ENCODE measurements at places on chromosomes 12 and 14.

DNA sequence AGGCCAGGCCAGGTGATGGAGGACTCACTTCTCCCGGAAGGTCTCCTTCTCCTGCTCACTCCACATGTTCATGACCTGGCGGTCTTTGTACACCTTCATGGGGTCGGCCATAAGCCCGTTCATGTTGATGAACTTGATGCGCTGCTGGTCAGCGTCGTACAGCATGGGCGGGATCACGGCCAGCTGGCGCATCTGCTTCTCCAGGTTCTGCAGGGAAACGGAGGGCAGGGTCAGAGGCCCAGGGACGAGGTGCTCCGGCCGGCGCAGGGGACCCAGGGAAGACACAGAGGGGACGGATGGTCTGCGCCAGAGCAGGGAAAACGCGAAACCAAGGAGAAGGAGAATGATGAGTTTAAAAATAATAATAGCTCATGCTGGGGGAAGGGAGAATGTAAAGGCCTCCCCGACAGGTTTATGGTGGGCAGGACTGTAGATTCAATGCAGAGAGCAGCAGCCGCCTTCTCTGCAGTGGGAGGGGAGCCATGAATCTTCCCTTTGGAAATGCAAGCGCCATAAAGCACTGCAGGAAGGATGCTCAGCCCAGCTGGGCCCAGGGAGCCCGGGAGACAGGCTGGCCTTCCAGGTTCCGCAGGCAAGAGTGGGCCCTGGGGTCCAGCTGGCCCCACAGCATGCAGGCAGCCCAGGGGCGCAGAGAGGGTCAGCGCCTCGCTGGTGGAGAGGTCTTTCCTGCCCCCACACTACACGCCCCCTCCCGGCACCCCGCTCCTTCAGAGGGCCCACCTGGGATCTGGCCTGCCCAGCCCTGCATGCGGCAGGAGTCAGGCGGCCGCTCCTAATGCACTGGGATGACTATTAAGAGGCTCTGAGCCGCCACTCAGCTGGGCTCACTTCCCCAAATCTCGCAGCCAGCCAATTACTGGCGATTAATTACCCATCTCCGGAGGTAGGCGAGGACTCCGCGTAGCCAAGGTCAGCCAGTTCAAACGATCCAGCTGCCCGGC lies 132.0 kb downstream of the RFLNA start:
- DNase-seq, result no peak

DNA sequence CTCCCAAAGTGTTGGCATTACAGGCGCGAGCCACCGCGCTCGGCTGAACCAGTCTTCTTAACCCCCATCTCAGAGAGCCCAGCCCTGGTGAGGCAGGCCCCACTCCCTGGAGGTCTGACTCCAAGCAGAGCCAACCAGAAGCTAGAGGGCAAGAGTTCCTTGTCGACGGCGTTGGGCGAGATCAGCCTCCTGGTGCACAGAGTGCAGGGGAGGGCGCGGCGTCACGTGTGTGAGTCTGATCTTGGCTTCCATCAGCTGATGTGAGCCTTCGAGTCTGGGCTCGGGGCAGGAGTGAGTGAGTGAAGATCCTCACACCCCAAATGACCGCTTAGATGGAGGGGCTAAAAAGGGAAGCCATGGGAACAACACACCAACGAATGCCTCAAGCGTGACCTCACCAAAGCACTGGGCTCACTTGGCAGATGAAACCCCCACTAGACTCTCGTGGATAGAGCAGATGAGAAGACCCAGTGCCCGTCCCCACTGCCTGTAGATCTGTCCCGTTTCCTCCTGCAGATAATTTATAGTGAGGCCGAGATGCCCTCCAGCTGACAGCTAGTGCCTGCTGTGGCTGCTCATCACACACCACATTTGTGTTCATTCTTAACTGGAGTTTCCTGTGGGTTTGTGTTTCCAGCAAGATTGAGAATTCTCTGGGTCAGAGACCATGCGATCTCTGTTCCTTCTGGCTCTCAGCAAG lies 28.6 kb upstream of the ADGRD1 start:
- no peak for DNase-seq

DNA sequence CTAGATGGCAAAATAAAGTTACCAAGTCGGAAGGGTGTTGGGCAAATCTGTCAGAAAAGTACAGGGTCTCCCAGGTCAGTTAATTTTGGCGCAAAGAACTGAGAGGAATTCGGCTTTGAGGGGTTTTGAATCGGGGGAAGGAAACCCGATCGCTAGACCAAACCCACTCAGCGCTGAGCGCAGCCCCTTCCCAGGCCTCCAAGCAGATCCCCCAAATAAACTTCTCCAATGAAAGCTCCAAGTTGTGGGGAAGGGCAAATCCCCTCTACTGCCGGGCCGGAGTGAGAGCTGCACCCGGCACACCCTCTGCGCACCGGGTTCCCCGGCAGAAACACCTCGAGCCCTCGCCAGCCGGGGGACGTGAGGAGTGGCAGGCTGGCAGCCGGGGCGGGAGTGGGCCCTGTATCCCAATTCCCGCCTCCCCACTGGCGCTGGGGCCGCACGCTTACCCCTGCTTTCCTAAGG lies 441 bp downstream of the E2F7 start:
- no peak for DNase-seq

- no peak for DNase-seq
These were observed 5.4 kb upstream of the AMN start for GRCh38 chr14:102917056-102917385.

DNA sequence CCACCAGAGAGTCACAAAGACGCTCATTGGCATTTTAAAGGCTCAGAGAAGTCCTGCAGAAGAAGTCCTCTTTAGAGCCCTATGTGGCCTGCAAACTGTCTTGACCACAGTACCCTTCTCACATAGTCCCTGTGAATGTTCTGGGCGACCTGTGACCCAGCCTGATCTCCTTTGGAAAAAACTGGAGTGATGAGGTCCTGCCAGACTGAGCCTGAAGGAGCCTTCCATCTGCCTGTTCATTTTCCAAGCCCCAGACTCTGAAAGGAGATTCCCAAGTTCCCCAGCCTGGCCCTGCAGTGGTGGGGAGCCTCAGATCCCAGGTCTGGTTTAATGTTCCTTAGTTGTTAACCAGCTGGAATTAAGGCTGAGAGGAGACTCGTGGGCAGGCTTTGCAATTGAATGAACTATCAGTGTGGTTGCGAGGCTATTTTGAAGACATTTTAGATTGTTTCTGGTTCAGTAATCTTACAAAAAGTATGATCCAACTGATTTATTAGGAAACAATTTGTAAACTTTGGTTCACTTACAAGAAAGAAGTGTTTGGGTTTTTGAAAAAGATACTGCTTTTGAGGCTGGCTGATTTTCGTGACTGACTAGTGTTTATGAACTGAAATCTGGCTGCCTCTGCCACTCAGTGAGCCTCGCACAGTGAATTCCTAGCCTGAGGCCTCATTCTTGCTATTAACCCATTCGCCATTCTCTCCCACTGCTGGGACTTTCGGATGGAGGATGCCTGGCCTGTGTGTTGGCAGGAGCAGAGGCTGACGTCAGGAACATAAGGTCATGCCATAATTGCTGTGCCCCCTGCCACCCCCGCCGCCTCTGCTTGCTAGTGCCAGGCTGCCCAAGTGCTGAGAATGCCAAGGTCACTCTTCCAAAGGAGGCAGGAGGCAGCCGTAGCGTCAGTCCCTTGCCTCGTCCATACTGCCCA lies 249.0 kb downstream of the CACNA1C start:
- DNase-seq, result no peak

GRCh38 chr14:103886304-103887169 lies 39.2 kb upstream of the PPP1R13B start:
- no peak for DNase-seq

DNA sequence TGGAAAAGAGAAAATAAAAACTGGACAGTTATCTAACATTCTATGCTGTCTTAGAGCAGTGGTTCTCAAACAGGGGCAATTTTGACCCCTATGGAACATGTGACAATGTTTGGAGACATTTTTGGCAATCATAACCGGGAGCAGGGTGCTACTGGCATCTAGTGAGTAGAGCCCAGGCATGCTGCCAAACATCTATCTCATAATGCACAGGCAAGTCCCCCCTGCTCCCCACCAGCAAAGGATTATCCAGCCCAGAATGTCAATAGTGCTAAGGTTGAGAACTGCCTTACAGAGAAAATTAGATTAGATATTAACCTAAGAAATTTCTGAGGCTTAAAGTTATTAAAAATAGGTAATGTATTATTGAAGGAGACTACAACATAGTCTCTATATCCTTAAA lies 22.9 kb upstream of the CATSPERB start:
- no peak for DNase-seq

DNA sequence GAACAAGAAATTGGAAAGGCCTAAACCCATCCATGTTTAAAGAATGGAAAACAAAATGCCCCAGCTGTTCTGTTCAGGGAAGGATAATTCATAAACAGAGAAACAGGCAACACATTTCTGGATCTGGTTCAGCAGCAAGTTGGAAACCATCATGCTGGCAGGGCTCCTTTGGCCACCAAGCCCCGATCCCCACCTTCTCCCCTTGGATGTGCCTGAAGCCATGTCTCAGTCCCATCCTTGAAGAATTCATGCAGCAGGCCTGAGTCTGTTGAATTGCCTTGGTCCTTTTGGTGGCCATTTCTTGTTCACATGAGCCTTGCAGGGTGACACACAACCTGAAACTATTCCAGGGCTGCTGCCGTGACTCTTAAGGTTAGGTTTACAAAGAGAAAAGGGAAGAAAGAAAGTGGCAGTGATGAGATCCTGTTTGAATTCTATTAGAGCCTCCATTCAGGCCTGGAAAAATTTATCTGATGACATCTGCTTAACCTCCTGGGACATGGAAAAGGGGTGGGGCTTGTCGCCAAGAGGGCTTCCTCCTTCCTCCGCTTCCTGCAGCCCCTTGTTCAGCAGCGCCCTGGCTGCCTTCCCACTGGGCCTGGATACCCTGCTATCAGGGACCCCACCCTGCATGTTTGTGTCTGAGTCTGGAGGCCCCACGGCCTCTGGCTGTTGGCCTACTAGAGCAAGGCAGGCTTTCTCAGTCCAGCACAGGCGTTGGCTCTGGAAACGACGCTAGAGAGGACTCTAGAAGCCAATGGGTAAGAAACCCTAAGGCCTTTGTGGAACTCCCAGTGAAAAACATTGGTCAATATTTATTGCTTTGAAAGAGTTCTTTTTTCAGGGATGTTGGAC lies 341.9 kb downstream of the C12orf75 start:
- DNase-seq, result no peak

- no peak for DNase-seq
These were observed 474 bp upstream of the CIT start for GRCh38 chr12:119877639-119877948.

- DNase-seq, result no peak
These were observed 268.5 kb downstream of the PAWR start for GRCh38 chr12:79422060-79422812.

DNA sequence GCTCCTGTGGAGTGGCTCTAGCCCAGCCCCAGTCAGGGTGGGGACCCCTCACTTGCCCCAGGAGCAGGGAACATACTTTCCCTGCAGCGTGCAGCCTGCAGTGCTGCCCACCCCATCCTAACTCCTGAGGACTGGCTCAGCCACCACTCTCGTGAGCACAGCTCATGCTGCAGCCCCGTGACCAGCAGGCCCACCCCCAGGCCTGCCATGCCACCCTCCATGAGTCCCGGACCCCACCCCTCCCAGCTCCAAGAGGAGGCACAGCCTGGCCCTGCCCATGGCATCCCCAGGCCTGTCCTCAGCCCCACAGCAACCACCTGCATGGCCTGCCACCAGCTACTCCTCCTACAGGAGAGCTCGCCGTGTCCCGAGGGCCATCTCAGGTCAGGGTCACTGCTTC lies 3.9 kb upstream of the JAG2 start:
- DNase-seq, result no peak

DNA sequence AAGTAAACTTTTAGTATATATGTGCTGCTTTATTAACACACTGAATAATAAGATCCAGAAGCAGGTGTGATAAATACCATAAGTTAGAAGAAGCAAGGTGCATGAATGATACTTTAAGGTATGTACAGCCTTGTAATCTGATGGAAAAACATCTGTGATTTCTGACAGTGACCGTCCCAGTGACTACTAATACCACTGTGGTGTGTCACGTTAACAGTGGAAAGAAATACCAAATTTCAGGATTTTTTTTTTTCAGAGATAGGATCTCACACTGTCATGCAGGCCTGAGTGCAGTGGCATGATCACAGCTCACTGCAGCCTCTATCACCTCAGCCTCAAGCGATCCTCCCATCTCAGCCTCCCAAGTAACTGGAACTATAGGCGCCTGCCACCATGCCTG lies 21.5 kb downstream of the SDS start:
- DNase-seq, result no peak

- DNase-seq, result no peak
These were observed 3.2 kb upstream of the AMIGO2 start for GRCh38 chr12:47082796-47083621.

DNA sequence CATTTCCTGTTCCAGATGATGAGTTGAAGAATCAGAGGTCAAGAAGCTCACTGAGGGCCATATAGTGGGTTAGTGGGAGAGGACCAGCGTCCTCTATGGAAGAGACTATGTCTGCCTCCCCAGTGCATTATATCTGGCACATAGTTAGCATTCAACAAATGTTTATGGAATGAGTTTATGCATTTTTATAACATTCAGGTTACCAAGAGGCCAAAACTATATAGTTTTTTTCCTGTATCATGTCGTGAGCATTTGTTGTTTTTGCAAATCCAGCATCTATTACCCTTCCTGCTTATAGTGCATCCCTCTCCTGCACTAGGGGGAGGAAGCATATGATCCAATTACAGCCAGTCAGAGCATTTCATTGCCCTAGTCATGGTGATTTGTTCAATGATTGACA lies 60.6 kb downstream of the SUDS3 start:
- DNase-seq, result no peak

GRCh38 chr12:89472508-89472907 lies 52.1 kb downstream of the GALNT4 start:
- DNase-seq, result no peak

DNA sequence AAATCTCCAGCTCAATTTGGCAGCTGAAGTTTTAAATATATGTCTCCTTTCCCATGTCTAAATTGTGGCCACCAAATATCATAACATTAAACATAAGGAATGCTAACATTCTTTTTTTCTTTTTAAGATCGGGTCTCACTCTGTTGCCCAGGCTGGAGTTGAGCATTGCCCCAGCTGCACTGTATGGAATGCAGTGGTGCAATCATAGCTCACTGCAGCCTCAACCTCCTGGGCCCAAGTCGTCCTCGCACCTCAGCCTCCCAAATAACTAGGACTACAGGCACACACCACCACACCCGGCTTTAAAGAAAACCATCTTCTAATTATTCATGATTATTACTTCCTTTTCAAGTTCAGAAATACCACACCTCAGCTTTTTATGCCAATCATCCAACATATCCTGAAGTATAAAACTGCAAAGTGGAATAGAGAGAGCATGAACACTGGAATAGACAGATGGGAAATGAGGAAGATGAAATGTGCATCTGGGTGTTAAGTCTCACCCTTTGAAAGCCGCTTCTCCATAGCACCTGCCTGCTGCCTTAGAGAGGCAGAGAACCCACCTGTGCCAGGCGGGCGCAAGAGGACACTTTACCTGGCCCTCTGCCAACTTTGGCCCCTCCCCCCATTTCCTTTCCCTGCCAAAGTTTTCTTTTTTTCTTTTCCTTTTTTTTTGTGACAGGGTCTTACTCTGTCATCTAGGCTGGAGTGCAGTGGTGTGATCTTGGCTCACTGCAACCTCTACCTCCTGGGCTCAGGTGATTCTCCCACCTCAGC lies 2.8 kb upstream of the EML1 start:
- no peak for DNase-seq

GRCh38 chr14:87217023-87217422 lies 776.0 kb downstream of the GALC start:
- no peak for DNase-seq
